GM13976 (cell line): ENCODE measurements at places on chromosomes 13 and 19.

DNA sequence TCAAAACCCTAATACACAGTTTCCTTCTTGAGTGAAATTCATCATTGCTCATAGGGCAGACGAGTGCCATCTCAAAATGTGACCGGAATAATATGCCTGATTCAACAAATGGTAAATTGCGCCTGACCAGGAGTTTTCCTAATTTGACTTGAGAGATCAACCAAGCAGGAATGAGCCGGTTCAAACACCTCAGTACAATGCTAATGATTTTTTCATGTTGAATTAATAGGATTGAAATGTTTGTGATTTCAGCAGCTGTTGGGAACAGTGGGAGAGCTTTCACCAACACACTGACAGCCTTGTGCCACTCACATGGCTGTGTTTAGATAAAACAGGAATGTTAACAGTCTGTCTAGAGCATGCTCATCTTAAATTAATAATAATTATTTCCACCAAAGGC is 484.8 kb downstream of the PCDH9 start:
- DNase-seq, result no peak

- peak; percentile 63 for DNase-seq
Measured at GRCh38 chr13:30477346-30478195, 11.8 kb upstream of the HMGB1 start.

- no peak for DNase-seq
Measured at GRCh38 chr13:94140027-94140426, 339.5 kb downstream of the DCT start.

DNA sequence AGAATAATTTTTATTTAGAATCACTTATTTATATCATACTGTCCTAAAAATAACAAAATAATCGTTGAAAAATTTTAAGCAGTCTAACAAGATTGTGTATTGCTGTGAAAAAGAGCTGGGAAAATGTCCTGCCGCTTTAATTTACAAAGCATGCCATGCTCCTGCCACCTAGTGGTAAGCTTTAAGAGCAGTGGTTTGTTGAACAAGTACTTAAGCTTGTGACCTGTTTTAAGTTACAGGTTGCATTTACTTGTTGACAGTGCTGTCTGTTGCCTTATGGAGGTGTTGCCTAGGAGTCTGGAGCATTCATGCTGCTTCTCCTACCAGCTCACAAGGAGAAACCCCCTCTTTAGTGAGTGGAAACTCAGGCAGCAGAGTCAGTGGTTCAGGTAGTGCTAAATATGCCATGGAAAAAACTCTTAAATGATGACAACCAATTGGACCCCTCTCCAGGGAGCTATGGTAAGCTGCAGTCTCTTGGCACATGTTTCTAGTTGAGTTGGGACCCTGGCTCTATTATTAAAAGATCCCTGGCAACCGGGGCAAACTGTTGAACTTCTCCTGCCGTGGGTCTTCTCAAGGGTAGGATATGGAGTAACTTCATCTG is 68.4 kb downstream of the SPATA13 start:
- peak; percentile 60 for DNase-seq

DNA sequence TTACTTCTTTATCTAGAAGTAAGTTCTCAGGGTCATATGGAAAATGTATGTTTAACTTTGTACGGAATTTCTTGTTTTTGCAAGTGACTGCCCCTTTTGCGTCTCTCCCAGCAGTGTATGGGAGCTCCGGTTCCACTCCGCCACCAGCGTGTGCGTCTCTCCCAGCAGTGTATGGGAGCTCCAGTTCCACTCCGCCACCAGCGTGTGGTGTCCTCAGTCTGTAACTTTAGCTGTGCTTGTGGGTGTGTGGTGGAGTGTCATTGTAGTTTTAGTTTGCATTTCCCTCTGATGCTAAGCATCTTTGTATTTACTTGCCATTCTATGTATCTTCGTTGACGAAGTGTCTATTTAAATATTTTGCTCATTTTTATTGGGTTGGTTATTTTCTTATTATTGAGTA is 2.4 kb downstream of the CUL4A start:
- no peak for DNase-seq
